NCI-H774 (cell line): ENCODE measurements at places on chromosomes 7 and 10.

DNA sequence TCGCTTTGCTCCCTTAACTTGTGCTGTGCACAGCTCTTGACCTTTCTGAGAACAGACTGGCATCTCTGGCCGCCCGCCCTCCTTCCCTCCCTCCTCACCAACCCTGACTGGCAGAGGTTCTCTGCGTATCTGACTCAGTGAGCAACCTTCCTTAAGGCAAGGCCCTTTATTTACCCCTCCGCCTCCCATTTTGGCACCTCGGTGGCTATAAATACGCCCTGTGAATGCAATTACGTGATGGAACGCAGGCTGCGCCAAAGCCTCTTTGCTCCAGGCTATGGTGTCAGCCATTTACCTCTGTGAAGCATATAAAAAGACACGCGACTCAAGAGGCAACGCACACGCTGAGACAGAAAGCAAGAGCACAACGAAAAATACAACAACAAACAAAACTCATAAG lies 764.3 kb downstream of the SUGCT start:
- DNase-seq: no peak

- DNase-seq: no peak
Observed at GRCh38 chr7:134513169-134513752, 14.1 kb upstream of the AKR1B10 start.

DNA sequence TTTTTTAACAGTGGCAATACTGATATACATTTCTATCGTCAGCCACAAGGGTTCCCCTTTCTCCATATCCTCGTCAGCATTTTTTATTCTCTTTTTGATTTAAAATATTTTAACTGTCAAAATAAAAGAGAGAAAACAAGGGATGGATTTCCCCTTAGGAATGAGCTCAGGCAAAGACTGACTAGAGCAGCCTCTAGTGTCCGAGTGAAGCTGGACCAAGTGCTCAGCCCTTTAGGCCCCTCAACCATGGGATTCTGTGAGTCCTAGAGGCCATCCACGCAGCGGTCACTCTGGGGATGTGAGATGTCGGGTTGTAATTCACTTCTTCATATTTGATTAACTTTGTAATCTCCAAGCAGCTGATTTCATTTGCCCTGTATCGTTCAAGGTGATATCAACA lies 137.4 kb upstream of the RNF32 start:
- DNase-seq: no peak

DNA sequence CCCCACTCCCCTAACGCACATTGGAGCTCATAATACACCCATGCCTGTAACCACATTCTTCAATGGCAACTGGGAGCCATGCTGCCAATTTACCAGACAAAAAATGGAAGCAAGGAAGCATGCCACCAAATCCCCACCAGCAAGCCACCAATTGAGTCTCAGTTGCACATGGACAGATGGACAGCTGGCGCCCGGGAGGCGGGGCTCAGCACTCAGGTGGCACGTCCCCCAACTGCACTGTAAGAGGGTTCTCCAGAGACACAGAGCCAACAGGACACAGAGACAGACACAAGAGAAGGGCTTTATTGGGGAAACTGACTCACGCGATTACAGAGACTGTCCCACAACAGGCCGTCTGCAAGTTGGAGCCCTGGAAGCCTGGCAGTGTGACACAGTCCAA lies 2.5 kb downstream of the MAD1L1 start:
- no peak for DNase-seq

DNA sequence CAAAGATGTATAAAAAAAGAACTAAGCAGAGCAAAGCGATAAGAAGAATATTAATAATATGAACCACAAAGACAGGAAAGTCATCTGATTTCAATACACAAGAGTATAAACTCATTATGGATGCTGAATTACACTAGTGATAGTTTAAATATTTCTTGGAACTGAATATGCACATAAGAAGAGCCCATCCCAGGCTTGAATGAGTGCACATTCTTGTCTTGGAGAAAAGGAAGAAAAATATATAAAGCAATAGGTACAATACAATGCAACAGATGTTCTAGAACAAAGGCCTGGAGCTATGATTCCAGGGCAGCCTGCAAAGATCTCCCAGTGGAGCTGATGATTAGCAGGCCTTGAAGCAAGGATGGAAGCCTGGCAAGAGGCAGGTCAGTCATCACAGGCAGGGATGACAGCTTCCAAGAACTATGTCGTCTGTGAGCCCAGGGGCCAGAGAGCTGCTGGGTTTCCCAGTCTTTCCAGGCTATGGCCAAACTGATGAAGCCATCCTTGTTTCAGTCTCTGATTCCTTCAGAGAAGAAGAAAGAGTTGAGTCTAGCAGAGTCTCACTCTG lies 277.6 kb downstream of the KCNMA1 start:
- no peak for DNase-seq

DNA sequence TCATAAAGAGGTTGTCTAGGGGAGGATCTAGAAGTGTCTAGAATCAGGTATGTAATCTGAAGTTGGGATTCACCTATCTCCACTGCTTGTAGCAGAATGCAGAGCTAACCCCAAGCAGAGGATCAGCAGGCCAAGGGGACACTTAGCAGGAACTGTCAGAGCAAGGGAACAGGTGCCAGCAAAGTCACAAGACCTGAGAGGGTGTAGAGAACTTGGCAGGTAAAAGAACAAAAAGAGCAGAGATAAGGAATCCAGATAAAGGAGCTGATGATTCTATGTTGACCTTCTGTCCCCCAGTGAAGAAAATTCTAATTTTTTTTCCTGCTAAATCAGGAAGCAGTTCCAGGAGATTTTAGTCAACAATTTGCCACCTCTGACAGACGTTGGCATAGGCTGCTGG lies 91.4 kb upstream of the CCDC71L start:
- DNase-seq: no peak

DNA sequence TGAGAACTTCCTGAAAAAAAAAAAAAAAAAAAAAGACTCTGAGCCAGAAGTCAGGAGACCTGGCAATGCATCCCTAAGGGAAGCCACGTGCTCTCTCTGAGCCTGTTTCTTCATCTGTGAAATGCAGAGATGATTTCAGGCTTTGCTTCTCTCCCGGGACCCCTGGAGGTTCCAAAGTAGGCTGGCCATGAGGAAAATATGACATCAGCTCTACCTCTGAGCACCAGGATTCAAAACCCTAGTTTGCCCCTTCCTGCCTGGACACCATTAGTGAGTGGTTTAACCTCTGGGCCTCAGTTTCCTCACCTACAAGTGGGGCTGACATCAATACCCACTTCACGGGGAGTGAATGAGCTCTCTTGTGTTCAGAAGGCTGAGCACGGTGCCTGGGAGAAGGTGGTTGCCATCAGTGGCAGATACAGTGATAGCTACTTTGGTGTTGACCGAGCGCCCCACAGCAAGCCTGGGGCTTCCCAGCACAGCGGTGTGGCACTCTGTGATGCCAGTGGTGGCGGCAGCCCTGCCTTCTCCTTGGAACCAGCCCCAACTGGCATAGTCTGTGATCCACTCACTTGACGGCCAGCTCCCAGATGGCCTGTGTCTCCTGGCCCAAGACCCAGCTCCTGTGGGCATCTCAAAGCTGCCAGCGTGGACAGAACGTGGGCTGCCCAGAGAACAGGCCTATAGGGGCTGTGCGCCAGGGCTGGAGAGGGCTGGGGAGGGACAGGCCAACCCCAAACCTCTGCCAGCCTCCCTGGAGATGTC lies 153.1 kb upstream of the UNC5B start:
- no peak for DNase-seq

DNA sequence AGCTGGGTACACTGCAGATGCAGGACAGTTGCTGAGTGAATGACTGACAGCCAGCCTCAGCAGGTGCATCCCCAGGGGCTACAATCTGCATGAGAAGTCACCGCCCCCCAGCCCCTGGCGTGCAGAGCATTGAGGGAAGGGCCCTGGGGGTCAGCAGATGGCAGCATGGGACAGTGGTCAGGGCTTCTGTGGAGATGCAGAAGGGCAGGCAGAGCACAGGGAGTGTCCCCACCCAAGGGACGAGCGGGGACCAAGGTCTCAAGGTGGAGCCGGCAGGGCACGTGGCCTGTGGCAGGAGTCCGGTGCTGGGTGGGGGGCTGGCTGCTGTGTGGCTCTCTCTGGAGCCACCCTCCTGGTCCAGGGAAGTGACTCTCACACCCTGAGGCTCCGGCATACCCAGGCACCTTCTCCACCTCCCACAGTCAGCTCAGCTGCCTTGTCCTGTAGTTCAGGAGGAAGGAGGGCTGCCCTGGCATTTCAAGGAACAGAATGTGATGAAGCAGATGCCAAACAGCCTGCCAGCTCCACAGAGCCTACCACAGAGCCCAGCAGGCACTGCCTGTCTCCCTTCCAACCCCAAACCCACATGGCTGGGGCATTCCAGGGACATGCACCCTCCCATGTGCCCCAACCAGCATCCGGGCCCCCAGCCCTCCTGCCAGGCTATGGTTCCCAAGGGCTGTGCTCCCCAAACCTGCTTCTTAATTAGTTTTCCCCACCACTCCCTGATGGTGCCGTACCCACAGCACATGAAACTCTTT lies 114.5 kb downstream of the TMEM130 start:
- no peak for DNase-seq
